ENCODE measurements at places on chromosomes 4 and X. TPM values are rescaled to one million over a fixed set of nuclear protein-coding genes. Genes with fewer than 3 reads are reported as not detected.

- H3K27me3 ChIP-seq: no peaks in the 10 kb centered on the region
- no peaks in the 10 kb centered on the region for H3K4me1 ChIP-seq
- no peaks in the 10 kb centered on the region for H3K36me3 ChIP-seq
- H3K4me3 ChIP-seq: no peak overlapping the region
- DNase-seq: no peak
Measured at GRCh38 chr4:74999714-75000309, 66.9 kb downstream of the PARM1 start.

DNA sequence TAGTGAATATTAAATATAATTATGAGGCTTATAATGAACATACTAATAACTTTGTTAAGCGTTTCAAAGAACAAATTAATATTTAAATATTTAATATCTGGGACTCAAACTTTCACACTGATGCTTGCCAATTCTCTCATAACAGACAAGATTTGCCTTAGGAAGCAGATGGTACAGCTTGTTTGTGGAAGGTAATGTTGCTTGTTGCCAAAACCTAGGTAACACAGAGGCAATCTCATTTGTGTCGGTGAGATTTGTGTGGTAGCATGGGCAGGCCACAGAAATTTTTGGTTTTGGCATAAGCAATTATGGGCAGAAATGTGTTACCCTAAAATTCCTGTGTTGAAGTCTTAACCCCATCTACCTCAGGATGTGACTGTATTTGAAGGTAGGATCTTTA is 114.9 kb upstream of the AFF2 start:
- no peaks in the 10 kb centered on the region for H3K27me3 ChIP-seq
- H3K27ac ChIP-seq: no peak overlapping the region
- H3K36me3 ChIP-seq: no peaks in the 10 kb centered on the region
- H3K4me3 ChIP-seq: no peak overlapping the region
- DNase-seq: no peak

- H3K4me3 ChIP-seq: no peak overlapping the region
- H3K27me3 ChIP-seq: no peaks in the 10 kb centered on the region
- DNase-seq: peak; percentile 73
- H3K36me3 ChIP-seq: no peaks in the 10 kb centered on the region
- H3K4me1 ChIP-seq: no peaks in the 10 kb centered on the region
Measured at GRCh38 chr4:73729534-73730165, 10.7 kb upstream of the CXCL8 start.

The COL4A5 gene
- 7.0 TPM for total RNA-seq

- no peaks in the 10 kb centered on the region for H3K4me1 ChIP-seq
- DNase-seq: no peak
- H3K4me3 ChIP-seq: no peak overlapping the region
- no peaks in the 10 kb centered on the region for H3K36me3 ChIP-seq
- no peaks in the 10 kb centered on the region for H3K27me3 ChIP-seq
Measured at GRCh38 chr4:71765821-71766383, 18.0 kb downstream of the GC start.

GRCh38 chr4:25283948-25284347 is 28.6 kb upstream of the ZCCHC4 start:
- DNase-seq: no peak
- no peaks in the 10 kb centered on the region for H3K36me3 ChIP-seq
- H3K4me1 ChIP-seq: no peaks in the 10 kb centered on the region
- no peak overlapping the region for H3K27ac ChIP-seq
- H3K4me3 ChIP-seq: no peak overlapping the region

DNA sequence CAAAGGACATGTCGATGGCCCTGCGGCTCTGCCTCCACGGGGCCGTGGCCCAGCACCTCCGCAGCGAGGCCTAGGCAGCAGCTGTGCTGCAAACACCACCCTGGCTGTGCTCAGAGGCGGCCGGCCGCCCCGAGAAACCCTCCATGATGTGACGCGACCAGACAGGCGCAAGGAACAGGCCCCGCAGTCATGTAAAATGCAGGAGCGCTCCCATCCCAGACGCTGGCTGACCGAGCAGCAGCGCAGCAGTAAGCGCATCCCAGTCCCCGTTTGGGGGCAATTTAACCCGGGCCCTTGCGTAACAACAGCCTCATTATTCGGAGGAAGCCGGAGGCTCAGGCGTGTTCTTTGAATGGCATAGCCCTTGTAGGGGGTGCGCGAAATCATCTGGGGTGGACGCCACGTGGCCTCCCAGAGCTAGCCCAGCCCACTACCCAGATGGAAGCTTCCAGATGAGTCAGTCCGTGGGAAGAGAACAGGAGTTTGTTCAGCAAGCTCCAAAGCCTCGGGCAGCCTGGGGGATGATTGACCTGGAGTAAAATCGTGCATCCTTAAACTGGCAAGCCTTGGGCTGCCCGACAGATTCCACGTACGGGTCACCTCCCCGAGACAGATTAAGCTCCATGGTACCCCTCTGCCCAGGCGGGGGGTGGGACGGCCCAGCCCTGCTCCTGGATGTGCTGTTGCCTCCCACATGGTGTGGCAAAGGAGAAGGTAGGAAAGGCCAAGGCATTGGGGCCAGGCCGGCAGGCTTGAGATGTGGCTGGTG is 124.0 kb downstream of the HMX1 start:
- no peak overlapping the region for H3K27ac ChIP-seq
- no peak for DNase-seq
- H3K4me1 ChIP-seq: no peaks in the 10 kb centered on the region
- H3K36me3 ChIP-seq: no peaks in the 10 kb centered on the region
- H3K27me3 ChIP-seq: no peaks in the 10 kb centered on the region

The HTN1 gene
- not detected for total RNA-seq

GRCh38 chrX:96480081-96480480 is 204.6 kb upstream of the DIAPH2 start:
- H3K4me3 ChIP-seq: no peak overlapping the region
- H3K27me3 ChIP-seq: no peaks in the 10 kb centered on the region
- H3K36me3 ChIP-seq: no peaks in the 10 kb centered on the region
- no peak for DNase-seq
- no peak overlapping the region for H3K27ac ChIP-seq

GRCh38 chr4:52917817-52918216 is 55.7 kb downstream of the RASL11B start:
- H3K27ac ChIP-seq: no peak overlapping the region
- no peak for DNase-seq
- H3K27me3 ChIP-seq: no peaks in the 10 kb centered on the region
- no peaks in the 10 kb centered on the region for H3K4me1 ChIP-seq

The ARAP2 gene
- 10.7 TPM for total RNA-seq

The ANXA5 gene
- total RNA-seq: 88.4 TPM

GRCh38 chr4:19945979-19946380 is 305.7 kb upstream of the SLIT2 start:
- H3K27me3 ChIP-seq: no peaks in the 10 kb centered on the region
- no peak overlapping the region for H3K27ac ChIP-seq
- DNase-seq: no peak
- H3K4me3 ChIP-seq: no peak overlapping the region

DNA sequence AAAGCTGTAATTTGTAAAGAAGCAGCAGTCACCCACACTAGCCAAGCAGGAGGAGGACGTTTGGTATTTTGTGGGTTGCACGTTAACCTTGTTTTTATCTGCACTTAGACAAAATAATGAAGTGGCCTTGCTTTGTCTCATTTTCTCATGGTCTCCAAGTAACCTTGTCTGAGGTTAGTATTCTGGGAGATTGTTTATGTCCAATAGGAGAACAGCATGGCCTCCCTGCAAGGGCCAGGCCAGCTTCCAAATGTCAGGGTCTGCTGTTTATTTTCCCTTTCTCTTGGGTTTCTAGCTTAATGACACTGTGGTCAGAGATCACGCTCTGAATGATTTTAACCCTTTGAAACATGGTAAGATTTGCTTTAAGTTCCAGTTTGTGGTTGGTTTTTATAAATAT is 29.9 kb downstream of the PNMA6E start:
- no peaks in the 10 kb centered on the region for H3K4me1 ChIP-seq
- no peaks in the 10 kb centered on the region for H3K36me3 ChIP-seq
- H3K27me3 ChIP-seq: no peaks in the 10 kb centered on the region
- no peak for DNase-seq

All from colonic mucosa (tissue), 4 donors.